ENCODE measurements at places on chromosomes 7 and 10.

- DNase-seq: peak; percentile 32
Measured at GRCh38 chr7:22702516-22702915, 24.5 kb upstream of the IL6 start.

- peak; percentile 65 for DNase-seq
Measured at GRCh38 chr7:38178695-38179344, 775 bp downstream of the STARD3NL start.

DNA sequence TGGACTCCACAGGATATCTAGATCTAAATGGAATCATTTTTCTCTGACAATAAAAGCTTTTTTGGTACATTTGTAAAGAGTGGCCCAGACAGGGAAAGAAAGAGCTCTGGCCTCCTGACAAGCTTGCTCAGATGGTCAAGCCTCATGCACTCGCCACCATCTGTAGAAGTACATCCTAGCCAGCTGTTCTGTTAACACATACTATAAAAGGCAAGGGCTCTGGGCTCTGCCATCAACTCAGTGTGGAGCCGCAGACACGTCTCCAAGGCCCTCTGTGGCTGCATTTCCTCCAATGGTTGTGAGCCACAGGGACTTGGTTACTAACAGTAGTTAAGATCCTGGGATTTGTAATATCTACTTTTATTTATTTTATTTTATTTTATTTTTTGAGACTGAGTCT lies 70.8 kb upstream of the KDM7A start:
- no peak for DNase-seq

GRCh38 chr7:29363636-29364425 lies 169.3 kb downstream of the CHN2 start:
- no peak for DNase-seq

- DNase-seq: no peak
Measured at GRCh38 chr7:81333536-81333935, 414.7 kb upstream of the SEMA3C start.

- DNase-seq: peak; percentile 57
Measured at GRCh38 chr10:112584276-112584675, 137.3 kb downstream of the VTI1A start.

- no peak for DNase-seq
Measured at GRCh38 chr7:81590131-81590530, 179.7 kb downstream of the HGF start.

GRCh38 chr7:50685135-50686065 lies 97.3 kb downstream of the GRB10 start:
- DNase-seq: no peak

GRCh38 chr7:27300421-27300820 lies 57.8 kb downstream of the EVX1 start:
- peak; percentile 63 for DNase-seq

- DNase-seq: peak; percentile 76
Measured at GRCh38 chr10:77846718-77847311, 79.7 kb downstream of the DLG5 start.

GRCh38 chr10:94193466-94193924 lies 169.2 kb downstream of the NOC3L start:
- peak; percentile 40 for DNase-seq

GRCh38 chr7:6430271-6430940 lies 17.3 kb downstream of the DAGLB start:
- DNase-seq: peak; percentile 76

DNA sequence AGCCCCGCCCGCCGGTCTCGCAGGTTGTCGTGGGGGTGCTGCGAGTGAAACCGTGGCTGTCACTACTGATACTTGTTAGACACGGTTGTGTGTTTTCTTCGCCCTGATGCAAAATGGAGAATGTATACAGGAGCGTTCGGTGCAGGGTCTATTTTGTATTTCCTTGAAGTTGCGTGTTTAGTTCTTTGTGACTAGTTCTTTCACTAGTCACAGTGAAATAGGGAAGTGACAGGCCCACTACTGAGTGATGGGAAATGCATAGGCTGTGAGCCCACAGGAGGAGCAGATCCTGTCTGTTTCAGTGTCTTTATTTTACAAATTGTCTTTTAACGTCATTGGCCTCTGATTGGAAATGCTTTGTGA lies 675 bp downstream of the ABRAXAS2 start:
- DNase-seq: peak; percentile 37

DNA sequence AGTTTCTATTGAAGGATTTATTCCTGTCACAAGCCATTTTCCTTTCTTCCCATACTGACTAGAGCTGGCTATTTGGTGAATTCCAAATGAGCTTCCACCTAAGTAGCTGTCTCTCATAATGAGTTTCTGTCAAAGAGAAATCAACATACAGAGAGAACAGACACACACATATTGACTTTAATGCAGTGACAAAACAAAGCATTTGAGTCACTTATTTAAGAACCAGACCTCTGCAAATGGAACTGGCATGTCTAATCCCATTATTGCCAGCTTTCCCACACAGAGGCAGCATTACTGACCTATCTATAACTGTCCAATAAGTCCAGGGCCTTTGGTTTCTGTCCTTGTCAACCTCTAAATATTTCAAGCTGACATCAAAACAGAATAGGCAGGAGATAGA lies 179.3 kb upstream of the CSTF2T start:
- no peak for DNase-seq

- DNase-seq: peak; percentile 18
Measured at GRCh38 chr7:42945821-42946626, 13.8 kb downstream of the MRPL32 start.

GRCh38 chr10:7857262-7857661 lies 39.0 kb downstream of the TAF3 start:
- no peak for DNase-seq

GRCh38 chr7:106629516-106629915 lies 31.4 kb downstream of the CCDC71L start:
- DNase-seq: peak; percentile 34

- DNase-seq: no peak
Measured at GRCh38 chr7:15504351-15504750, 57.5 kb downstream of the AGMO start.
